Colonic mucosa (tissue), 4 donors: ENCODE measurements at places on chromosomes 7 and 10. TPM values are rescaled to one million over a fixed set of nuclear protein-coding genes. Genes with fewer than 3 reads are reported as not detected.

GRCh38 chr7:157035302-157035701 is 24.8 kb upstream of the MNX1 start:
- DNase-seq: no peak
- H3K36me3 ChIP-seq: no peaks in the 10 kb centered on the region
- H3K4me1 ChIP-seq: no peaks in the 10 kb centered on the region
- no peak overlapping the region for H3K4me3 ChIP-seq

DNA sequence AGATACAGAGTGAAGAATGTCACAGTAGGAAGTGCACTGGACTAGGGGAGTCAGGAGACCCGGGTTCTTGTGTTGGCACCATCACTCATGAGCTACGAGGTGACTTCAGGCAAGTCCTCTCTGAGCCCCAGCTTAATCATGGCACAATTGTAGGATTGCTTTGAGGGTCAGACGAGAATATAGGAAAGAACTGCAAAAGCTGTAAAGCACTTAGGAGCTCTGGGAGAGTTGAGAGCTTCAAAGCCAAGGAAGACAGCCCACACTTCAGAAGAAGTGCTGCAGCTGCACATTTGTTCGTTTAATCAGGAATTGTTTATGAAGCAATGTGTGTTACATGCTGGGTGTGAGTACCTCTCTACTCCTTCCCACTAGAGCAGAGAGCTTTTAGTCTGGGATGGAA is 4.4 kb downstream of the FBH1 start:
- peaks cover 3% of the 10 kb centered on the region for H3K4me1 ChIP-seq
- no peak overlapping the region for H3K27ac ChIP-seq
- no peak overlapping the region for H3K4me3 ChIP-seq
- no peak for DNase-seq
- no peaks in the 10 kb centered on the region for H3K36me3 ChIP-seq
- no peaks in the 10 kb centered on the region for H3K27me3 ChIP-seq

DNA sequence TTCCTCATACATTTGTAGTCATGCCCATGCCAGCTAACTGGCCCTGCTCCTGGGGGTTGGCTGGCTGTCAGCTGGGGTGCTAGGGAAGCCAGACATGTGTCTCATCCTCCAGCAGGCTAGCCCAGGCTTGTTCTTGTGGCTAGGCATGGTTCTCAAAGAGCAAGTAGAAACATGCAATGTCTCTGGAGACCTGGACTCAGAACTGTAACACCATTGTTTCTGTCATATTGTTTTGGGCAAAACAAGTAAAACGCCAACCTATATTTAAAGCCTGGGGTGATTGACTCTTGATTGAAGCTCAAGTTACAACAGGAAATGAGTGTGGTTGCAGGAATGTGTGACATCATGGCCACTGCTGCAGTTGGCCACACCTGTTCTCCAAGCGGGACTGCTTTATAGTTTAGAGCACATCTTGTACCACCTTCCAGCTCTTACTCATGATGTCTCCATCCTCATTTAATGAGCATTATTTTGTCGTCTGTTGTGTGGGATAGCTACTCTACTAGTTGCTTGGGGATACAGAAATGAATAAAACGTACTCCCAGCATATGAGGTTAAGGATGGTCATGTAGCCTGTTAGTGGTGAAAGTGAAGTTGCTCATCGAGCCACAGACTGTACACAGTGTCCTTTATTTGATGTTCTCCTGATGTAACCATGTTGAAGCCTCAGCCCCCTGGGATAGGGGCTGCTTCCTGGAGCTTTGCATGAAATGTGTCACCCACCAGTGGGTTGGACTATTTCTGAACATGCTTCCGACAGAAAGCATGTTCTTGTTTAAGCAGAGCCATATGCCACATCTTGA is 168.4 kb downstream of the SORCS3 start:
- no peak for DNase-seq
- H3K27me3 ChIP-seq: no peaks in the 10 kb centered on the region
- no peak overlapping the region for H3K4me3 ChIP-seq
- no peaks in the 10 kb centered on the region for H3K4me1 ChIP-seq

DNA sequence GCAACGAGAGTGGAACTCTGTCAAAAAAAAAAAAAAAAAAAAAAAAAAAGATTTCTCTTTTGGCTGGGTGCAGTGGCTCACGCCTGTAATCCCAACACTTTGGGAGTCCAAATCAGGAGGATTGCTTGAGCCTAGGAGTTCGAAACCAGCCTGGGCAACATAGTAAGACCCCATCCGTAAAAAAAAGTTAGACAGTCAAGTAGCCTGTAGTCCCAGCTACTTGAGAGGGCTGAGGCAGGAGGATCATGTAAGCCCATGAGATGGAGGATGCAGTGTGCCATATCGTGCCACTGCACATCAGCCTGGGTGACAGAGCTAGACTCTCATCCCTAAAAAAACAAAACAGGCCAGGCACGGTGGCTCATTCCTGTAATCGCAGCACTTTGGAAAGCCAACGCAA is 25.2 kb downstream of the PDLIM1 start:
- H3K27me3 ChIP-seq: no peaks in the 10 kb centered on the region
- H3K27ac ChIP-seq: no peak overlapping the region
- peak; percentile 17 for DNase-seq
- no peaks in the 10 kb centered on the region for H3K36me3 ChIP-seq
- no peak overlapping the region for H3K4me3 ChIP-seq

The KLF14 gene
- not detected for total RNA-seq

GRCh38 chr7:119964065-119964464 is 308.9 kb upstream of the KCND2 start:
- H3K4me3 ChIP-seq: no peak overlapping the region
- no peaks in the 10 kb centered on the region for H3K36me3 ChIP-seq
- H3K27ac ChIP-seq: no peak overlapping the region
- DNase-seq: no peak

DNA sequence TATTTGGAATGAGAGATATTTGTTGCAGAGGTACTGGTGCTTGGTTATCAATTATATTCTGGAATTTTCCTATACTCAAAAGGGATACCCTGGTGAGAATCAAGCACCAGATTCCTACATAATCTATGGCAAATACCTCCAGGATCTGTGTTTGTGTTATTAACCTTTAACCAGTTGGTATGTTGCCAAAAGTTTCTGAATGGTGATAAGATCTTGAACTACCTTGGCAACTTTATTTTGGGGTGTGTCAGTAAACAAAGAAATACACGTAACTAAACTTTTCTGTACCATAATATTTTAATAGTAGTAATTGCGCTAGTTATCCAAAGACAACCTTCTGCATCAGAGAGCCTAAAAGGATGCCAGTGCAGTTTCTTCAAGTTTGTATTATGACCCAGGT is 13.4 kb downstream of the SCIN start:
- no peak overlapping the region for H3K4me3 ChIP-seq
- DNase-seq: no peak
- no peaks in the 10 kb centered on the region for H3K27me3 ChIP-seq
- no peaks in the 10 kb centered on the region for H3K36me3 ChIP-seq

GRCh38 chr7:40721342-40721949 is 586.6 kb downstream of the SUGCT start:
- H3K4me3 ChIP-seq: no peak overlapping the region
- H3K4me1 ChIP-seq: no peaks in the 10 kb centered on the region
- no peaks in the 10 kb centered on the region for H3K27me3 ChIP-seq

DNA sequence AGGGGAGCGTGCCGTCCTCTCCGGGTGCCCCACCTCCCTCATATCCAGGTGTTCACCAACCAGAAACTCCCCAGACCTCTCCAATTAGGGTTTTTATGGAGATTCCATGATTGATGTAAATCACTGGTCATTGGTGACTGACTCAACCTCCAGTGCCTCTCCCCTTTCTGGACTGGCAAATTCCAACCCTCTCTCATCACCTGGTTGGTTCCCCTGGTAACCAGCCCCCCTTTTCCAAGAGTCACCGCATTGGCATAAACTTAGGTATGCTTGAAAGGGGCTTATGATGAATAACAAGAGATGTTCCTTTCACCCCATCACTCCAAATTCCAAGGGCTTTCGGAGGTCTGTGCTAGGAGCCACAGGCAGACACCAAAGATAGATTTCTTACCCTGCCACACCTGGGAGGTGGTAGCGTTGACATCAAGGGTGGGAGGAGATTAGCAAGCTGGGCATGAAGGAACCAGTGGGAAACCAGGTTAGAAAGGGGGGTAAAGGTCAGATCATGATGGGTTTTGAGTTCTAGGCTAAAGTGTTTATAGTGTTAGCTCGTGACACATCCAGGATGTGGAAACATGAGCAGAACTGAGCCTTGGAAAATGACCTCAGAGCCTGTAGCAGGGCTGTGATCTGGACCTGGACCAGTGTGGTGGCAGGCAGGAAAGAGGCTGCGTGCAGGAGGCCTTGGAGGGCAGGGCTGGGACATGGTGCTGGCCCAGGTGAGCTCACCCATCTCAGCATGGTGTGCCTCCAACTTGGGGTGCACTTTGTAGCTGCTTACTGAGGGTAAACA is 45.1 kb downstream of the CAMK1D start:
- H3K4me1 ChIP-seq: no peaks in the 10 kb centered on the region
- DNase-seq: no peak
- no peak overlapping the region for H3K27ac ChIP-seq
- no peaks in the 10 kb centered on the region for H3K36me3 ChIP-seq
- no peak overlapping the region for H3K4me3 ChIP-seq

The DPP6 gene
- 0.17 TPM for total RNA-seq

DNA sequence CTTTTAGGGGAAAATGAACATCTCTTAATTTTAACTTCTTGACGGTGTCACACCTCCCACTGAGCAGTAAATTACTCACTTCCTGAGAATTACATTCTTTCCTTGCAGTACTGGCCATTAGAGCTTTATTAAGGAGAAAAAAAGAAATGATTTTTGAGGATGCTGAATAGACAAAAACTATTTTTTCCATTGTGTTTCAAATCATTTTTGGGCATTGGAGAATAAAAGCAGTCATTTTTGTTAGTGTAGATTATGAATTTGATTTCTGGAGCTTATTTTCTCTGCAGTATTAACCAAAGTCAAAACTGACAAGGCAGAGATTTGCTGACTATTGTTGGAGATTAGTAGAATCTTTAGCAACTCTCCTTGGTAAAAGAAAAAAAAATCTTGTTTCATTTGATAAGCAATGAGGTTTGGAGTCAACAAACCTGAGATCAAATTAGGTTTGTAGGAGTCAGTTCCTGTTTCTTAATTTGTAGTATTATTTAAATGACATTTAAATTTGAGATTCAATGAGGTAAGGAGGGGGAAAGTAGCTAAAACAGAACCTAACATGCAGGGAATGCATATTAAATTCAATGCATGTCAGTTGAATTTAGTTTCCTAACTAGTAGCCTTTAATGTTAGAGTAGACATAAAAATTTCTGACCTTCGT is 70.6 kb downstream of the AP3M1 start:
- no peak overlapping the region for H3K4me3 ChIP-seq
- no peaks in the 10 kb centered on the region for H3K27me3 ChIP-seq
- H3K36me3 ChIP-seq: no peaks in the 10 kb centered on the region
- H3K27ac ChIP-seq: no peak overlapping the region

DNA sequence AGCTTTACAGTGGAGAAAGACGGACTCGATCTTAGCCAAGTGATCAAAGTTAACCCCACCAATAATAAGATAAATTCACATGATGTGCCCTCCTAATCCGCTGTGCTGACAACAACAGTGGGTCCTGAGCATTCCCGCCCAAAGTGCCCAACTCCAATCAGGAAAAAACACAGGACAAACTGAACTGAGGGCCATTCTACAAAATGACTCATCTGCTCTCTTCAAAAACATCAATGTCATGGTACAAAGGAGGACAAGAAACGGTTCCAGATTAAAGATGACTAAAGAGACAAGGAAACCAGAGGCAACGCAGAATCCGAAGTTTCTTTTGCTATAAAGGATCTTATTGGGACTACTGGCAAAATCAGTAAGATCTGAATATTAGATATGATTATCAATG is 79.4 kb downstream of the CTBP2 start:
- H3K4me3 ChIP-seq: no peak overlapping the region
- H3K36me3 ChIP-seq: no peaks in the 10 kb centered on the region
- no peaks in the 10 kb centered on the region for H3K27me3 ChIP-seq
- H3K4me1 ChIP-seq: no peaks in the 10 kb centered on the region

DNA sequence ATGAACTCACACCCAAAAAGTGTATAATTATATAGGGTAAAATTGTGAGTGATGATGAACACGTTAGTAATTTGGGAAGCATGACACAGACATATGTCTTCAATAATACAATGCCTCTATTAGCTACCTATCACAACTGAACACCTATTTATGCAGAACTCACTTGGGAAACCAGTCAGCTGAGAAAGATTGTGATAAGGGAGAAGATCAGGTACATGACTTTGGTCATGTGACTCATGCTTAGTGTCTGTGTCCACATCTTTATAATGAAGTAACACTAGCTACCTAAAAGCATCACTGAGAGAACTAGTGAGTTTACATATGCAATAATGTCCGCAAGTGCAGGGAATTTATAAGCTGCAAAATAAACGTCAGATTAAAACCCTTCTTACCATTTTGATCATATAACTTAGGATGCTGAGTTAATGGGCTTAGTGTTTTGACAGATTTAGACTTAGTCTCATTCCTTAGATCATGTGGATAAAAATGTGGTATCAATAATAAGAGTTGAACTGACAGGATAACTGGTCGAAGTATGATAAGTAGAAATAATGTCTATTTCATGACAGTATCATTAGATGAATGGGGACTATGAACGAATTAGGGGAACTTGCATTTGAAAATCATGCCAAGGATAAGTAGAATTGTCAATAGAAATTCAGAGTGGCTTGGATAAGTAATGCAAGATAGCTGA is 11.6 kb downstream of the VWDE start:
- no peak overlapping the region for H3K4me3 ChIP-seq
- no peaks in the 10 kb centered on the region for H3K36me3 ChIP-seq
- DNase-seq: no peak
- H3K27ac ChIP-seq: no peak overlapping the region
- no peaks in the 10 kb centered on the region for H3K27me3 ChIP-seq

DNA sequence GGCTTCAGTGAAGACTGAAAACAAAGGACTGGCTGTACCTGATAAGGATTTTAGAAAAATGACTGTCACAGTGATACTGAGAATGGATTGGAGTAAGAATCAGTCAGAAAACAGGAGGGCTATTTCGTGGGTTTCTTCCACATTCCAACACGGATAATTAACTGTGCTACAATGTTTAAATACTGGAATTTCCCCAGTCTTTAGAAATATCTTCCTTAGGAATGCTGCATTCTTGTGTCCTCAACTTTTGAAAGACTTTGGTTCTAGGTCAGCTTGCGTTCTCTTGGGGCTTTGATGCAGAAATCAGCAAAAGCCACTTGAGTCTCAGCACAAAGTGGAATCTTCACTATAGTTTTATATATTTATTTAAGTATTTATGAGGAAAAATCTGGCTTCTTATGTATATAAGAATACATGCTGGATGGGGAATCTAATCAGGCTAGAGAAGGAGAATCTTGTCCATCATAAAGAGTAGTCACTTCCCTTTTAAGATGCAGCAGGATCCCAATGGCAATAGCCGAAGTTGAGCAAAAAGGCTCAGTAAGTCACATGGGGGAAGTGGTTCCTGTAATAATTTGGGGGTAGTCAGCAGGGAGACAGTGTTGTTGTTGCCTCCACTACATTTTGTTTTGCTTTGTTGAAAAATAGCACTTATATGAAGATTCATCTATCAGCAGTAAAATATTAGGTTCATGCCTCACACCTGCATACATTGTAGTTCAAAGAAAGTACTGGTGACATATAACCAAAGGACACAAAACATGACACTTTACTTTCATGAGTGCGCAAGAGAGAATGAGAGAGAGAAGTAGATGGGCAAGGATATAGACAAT is 86.0 kb downstream of the CH25H start:
- H3K4me3 ChIP-seq: no peak overlapping the region
- DNase-seq: no peak
- H3K36me3 ChIP-seq: no peaks in the 10 kb centered on the region
- H3K27ac ChIP-seq: no peak overlapping the region
